Spleen (tissue), 13 donors: ENCODE measurements at places on chromosomes 2 and 18.

- no peak for DNase-seq
These were observed 50.4 kb upstream of the SMIM21 start for GRCh38 chr18:75477900-75478299.

DNA sequence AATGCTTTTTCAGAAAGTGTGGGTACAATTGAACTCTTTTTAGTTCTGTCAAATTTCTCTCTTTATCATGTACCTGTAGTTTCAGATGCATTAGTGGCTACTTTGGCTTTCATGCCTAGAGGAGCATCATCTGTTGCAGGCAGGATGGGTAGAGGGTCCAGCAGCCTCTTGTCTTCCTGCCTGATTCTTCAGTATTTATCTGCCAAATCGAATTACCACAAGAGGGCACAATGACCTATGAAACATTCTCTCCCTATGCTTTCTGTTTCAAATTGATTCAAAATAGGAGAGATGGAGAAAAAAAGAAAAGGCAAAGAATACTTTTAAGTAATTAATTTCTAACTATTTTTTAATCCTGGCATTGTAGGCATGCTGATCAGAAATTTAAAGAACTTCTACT, 477.2 kb downstream of the TRIB2 start:
- DNase-seq: no peak

DNA sequence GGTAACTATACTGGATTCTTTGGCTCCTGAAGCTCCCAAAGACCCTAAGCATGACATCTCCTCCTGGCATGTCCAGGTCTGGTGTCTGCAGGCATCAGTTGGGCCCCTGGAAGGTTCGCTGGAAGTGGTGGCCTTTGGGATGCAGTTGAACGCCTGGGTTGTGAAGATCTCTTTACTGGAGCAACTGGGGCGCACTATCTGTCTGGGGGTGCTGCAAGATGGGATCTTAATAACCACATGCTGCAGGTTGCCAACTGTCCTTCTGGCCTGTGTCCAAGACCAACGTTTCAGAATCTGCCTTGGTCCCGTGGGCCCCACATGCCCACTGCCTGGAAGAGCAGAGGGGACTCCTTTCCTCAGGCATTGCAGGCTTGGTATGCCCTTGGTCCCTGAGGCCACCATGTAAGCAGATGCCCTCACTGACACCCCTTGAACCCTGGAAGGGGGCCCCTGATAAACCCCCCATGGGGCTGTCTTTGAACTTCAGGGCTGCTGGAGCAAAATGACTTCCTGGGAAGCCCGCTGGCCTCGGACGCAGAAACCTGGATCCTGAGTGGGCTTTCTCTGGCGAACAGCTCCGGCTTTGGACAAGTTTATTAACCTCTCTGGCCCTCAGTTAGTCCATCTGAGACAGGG, 101.9 kb downstream of the TWIST2 start:
- DNase-seq: peak; percentile 41

DNA sequence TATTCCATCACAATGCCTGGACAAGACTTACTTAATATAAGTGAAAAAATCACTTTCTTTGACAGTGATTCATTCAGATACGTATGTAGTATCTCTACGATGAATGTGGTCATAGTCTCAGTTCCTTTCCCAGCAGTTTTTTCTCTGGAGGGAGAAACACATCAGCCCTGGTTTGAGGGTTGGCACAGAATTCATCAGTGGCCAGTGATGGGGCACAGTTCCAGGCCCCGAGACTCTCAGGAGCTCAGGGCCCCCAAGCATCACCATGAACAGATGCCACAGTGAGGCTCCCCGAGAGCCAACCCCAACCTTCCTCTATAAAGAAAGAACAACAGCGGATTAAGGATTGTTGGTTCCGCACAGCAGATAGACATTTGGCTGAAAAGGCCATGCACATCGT, 12.5 kb downstream of the PRKAG3 start:
- DNase-seq: no peak

DNA sequence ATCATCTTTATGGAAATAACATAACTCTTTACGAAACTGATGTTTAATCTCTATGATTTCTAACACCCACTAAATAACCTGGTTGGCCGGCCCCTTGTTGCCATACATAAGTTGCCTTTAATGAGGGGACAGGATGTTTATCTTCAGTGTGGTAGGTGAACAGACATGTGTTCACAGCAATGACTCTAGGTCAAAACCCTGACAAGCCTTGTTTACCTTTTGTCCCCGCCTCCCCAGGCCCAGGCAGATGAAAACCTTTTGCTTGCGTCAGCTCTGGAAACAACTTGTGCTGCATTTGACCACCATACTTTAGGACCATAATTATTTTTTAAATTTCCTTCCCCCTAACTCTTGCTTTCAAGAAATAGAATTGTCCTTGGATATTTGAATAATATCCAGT, 2.9 kb upstream of the DSG4 start:
- no peak for DNase-seq
